ENCODE measurements at places on chromosomes 7 and 10.
A peak's percentile ranks its signal among the peaks of the same experiment; 100 is the strongest.

GRCh38 chr10:80583685-80584084, 46.0 kb downstream of the SH2D4B start:
- DNase-seq, result no peak

DNA sequence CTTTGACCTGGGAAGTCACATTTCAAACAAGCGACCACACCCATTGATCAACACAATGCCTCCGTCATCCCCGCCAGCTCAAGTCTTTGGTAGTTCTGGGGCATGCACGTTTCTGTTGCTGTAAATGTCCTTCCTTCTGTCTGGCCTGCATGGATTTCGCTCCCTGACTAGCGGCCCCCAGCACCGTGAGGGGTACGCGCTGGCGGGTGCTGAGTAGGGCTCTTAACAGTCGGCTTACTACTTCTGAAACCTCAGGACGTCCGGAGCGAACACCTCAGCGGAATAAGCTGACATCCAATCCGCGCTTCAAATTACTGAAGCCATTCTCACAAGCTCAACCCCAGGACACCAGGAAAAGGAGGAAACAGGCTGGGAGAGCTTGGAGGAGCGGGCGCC, 505 bp downstream of the NUDCD3 start:
- no peak for DNase-seq

DNA sequence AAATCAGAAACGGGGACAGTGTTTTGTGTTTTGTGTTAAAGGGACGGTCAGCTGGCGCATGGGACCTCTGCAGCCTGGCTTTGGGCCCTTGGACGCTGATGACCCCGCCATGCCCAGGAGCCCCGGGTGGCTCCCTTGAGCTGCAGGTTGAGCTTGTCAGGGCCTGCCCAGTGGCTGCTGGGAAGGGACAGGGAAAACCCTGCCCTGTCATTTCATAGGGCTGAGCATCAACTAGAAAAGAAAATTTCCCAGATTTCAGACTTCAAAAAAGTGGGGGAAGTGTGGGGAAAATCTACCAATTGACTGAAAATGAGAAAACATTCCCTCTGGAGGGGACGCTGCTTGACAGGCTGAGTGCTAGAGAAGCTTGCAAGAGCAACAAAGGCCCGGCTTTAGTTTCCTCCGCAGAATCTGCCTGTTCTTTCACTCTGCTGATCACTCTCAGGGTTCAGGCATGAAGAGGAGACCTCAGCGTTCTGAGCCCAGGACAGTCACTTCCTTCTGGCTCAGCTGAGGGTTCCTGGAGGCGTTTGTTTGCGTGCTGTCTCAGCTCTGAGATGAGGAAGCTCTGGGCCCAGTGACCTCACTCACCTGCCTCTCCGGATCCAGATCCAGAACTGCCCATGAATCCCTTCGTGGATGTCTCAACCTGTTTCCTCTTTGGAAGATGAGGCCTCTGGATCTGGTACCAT, 18.6 kb upstream of the DNAJB6 start:
- no peak for DNase-seq

GRCh38 chr7:4267341-4268039, 414.6 kb upstream of the FOXK1 start:
- no peak for DNase-seq

- DNase-seq, result peak; percentile 37
These were observed 17.9 kb upstream of the MYL7 start for GRCh38 chr7:44158873-44159631.

GRCh38 chr7:2918406-2918805, 74.3 kb upstream of the GNA12 start:
- DNase-seq, result no peak

DNA sequence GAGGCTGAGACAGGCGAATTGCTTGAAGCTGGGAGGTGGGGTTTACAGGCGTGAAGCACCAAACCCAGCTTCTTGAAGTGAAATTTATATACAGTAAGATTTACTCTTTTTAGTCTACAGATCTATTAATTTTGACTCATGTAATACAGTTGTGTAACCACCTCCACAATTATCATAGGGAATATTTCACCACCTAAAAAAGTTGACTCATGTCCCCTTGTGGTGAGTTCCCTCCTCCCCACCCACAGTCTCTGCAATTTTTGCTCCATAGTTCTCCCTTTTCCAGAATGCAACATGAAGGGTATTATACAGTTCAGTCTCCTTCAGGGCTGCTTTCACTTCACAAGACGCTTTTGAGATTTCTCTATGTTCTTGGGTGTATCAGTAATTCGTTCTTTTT, 156.8 kb downstream of the FAM107B start:
- no peak for DNase-seq

DNA sequence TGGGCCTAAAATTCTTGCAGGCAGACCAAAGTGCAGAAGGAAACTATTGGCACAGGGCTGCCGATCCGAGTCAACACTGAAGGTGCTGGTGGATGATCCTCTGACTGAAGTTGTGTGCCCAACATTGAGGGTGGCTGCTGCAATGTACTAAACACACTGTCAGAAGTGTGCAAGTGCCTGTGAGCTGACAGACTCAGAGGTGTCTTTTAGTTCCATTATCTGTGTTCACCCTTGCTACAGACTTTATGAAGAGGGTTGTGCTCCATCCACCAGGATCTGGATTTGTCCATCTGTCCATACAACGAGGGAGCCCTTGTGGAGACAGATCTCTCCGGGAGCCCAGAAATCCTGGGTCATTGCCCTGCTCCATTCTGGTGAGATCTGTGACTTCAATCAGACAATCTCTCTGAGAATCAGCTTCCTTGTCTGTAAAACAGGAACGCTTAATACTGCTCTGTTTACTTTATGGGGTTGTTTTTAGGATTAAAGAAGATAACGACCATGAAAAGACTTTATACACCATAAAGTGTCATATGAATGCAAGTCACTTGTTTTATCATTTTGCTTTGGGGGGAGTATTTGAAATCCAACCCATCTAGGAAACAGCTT, 9.5 kb upstream of the TRPV6 start:
- no peak for DNase-seq
